Stimulated activated CD8-positive, alpha-beta memory T cell treated with anti-CD3 and anti-CD28 coated beads, Interleukin-15, amount 100 ng/mL, for 4 hours (primary cell): ENCODE measurements at places on chromosomes 1 and 21.

- DNase-seq: no peak
Measured at GRCh38 chr1:187275346-187275745, 446.6 kb downstream of the PLA2G4A start.

DNA sequence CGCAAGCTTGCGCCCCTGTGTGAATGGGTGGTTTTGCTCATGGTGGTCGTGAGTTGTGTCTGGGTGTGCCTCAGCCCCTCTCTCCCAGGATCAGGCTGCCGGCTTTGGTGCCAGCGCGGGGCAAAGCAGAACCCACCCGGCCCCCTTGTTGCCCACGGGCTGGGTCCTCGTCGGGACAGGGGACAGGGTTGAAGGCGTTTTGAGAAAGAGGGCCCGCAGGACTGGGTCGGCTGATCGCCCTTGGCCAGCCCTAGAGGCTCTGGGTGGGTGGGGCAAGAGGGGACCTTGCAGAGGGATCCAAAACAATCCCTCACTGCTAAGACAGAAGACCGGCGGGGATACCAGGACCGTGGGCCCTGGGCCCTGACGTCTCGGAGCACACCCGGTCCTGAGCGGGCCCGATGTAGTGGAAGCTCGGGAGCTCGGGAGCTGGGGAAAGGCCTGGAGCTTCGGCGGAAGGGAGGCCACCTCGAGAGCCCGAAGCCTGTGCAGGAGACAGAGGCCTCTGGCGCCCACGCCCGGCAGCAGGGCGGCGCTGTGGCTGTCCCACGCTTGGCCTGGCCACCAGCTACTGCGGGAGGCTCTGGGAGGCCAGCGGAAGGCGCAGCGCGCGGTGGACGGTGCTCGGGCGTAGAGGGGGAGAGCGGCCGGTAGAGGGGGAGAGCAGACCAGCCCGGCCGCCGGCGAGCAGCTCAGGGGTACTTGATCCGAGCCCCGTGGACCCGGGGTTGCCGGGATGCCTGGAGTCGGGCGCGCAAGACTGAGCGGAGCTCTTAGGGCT lies 2.8 kb upstream of the ZNF678 start:
- no peak for DNase-seq

GRCh38 chr1:52306227-52307006 lies 59.6 kb downstream of the CC2D1B start:
- DNase-seq: no peak

DNA sequence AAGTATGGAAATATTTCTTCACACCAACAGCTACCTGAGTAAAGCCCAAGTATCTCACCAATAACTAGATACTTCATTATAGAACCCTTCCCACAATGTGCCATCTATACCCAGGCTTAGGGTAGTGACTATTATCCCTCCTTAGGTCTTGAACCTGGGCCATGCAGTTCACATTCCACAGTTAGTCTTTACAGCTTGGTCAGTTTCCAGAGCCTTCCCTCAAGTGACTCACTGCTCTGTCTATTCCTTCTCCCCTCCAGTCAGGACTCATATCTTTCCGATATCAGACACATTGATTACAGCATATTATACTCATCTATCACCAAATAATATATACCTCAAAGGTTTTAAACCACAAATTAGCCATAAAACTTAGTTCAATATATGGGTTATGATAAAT lies 23.6 kb downstream of the VAMP4 start:
- DNase-seq: no peak

DNA sequence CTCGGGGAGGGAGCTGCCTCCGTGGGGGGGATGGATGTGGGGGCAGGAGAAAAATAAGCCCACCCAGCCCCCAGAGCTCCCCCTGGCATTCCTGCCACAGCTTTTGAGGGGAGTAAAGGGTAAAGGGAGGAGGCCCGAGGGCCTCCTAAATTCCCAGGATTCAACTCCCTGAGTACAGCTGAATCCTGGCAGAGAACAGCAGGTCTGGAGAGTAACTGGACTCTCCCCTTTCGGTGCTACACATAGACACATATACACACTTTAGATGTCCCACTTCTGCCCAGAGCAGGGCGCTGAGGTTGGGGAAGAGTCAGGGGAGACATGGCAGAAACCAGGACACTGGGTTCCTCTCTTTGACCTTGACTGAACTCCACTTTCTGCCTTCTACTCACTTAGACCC lies 3.0 kb downstream of the KIRREL1 start:
- no peak for DNase-seq

GRCh38 chr1:199073166-199073565 lies 434.3 kb downstream of the PTPRC start:
- no peak for DNase-seq

GRCh38 chr1:95133687-95134086 lies 16.5 kb downstream of the TLCD4 start:
- no peak for DNase-seq

DNA sequence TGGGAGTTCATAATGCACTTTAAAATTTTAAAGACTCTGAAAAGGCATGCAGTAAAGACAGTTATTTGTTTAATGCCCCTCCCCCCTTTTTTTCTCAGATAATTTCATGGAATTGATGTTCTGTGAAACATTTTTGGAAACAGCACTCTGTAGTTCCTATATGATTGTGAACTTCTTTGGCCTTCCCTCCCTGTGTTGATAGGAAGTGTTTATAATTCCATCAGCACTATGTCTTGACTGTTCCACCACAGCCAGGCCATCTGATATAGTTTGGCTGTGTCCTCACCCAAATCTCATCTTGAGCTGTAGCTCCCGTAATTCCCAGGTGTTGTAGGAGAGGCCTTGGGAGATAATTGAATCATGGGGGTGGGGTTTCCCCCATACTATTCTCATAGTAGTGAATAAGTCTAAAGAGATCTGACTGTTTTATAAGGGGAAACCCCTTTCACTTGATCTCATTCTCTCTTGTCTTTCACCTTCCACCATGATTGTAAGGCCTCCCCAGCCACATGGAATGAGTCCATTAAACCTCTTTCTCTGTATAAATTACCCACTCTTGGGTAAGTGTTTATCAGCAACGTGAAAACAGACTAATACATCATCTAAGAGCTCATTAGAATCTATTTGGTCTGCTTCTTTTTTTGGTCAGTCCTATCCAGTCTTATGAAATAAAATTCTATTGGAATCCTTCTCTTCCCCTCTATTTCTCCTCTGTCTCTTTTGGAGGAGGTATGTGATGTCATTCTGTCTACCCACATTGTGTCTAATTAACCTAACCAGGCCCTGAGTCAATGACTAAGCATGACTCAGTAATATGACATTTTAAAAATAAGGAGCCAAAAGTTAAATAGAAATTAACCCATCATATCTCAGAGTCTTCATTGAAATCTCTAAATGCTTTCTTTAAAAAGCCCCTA lies 8.9 kb downstream of the CCDC185 start:
- DNase-seq: no peak
